ENCODE measurements at places on chromosomes 1 and 21.

GRCh38 chr1:63322114-63322943 lies at the start of gene FOXD3:
FOXD3 (plus strand) TSS chr1:63322567; CDS start chr1:63323059, 492 bp downstream.
- DNase-seq, result no peak

- no peak for DNase-seq
These were observed 158.8 kb upstream of the DUSP10 start for GRCh38 chr1:221900678-221901077.

DNA sequence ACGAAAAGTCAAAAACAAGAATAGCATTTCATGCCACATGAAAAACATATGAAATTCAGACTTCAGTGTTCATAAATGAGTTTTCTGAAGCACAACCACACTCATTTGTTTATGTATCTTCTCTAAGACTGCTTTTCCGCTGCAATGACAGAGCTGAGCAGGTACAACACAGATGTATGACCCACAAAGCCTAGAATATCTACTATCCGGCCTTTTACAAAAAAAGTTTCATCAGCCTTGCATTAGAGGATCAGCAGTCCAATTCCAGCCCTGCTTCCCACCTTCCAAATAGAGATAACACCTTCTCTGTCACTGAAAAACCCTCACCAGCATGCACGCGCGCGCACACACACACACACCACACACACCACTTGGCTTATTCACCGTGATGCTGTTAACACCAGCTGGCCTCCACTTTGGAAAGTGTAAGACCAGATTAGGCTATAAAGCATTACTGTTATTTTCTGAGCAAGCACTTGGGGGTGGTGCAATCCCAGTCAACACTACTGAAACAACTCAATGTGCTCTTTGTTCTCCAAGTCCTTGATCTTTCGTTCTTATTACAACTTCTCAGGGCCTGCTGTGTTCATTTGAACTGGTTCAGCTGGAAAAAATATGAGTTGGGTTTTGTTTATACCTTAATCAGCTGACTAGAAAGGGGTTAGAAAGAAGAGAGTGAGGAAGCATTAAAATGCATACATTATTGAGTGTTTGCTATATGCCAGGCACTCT lies 90.0 kb downstream of the GLUL start:
- DNase-seq, result no peak

DNA sequence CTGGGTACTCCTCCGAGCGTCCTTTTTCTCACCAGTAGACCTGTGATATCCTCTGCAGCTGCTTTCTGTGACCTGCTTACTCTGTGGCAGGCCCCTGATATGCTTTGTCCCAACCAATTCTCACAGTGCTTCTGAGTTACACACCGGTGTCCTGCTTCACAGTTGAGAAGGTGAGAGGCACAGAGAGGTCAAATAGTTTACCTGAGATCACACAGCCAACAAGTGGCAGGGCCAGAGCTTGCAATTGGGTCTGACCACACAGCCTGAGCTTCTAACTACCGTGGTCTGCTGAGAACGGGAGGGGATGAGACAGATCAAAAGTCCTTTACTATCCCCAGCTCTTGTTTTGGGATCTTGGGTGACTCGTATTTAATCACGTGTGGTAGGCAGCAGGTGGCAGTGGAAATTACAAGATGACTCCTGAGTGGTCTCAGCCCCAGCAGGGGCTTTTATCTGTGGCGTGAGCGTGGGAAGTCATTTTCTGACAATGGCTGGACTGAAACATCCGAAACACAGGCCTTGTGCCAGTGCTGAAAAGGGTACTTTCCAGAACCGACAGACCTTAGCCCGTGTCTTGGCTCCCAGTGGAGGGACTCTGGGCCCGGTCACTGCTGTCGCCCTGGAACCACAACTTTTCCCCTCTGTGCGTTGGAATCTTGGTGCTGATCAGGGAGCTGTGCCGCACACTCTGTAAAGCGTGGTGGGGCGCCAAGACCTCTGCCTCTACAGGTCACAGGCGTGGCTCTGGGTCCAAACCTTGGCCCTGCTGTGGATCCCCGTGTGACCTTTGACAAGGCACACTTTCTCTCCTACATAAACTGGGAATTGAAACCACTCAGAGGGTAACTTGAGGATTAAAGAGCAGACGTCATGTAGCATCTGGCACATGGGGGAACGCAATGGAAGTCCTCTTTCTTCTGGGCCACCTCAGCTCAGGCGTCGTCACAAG lies 11.9 kb downstream of the THEMIS2 start:
- no peak for DNase-seq

GRCh38 chr1:71448444-71448843 lies 367.6 kb upstream of the ZRANB2 start:
- no peak for DNase-seq

- DNase-seq, result no peak
These were observed 71.2 kb downstream of the NID1 start for GRCh38 chr1:235993652-235994051.

Measured in CD4-positive, alpha-beta T cell treated with Interleukin-2 at 100 ng/mL for 4 hours (primary cell).